ENCODE measurements at places on chromosomes 12 and 14. TPM values are rescaled to one million over a fixed set of nuclear protein-coding genes. Genes with fewer than 3 reads are reported as not detected.

The MMP19 gene
- total RNA-seq: 3.4 TPM

The SLCO1C1 gene
- 0.94 TPM for total RNA-seq

The AKAP5 gene
- 0.16 TPM for total RNA-seq

The ZDHHC22 gene
- not detected for total RNA-seq

The ARHGEF40 gene
- total RNA-seq: 21.2 TPM

The CELA1 gene
- total RNA-seq: not detected

The RHOJ gene
- 13.5 TPM for total RNA-seq

The HNF1A gene
- not detected for total RNA-seq

The PZP gene
- 1.3 TPM for total RNA-seq

The CCDC198 gene
- not detected for total RNA-seq

DNA sequence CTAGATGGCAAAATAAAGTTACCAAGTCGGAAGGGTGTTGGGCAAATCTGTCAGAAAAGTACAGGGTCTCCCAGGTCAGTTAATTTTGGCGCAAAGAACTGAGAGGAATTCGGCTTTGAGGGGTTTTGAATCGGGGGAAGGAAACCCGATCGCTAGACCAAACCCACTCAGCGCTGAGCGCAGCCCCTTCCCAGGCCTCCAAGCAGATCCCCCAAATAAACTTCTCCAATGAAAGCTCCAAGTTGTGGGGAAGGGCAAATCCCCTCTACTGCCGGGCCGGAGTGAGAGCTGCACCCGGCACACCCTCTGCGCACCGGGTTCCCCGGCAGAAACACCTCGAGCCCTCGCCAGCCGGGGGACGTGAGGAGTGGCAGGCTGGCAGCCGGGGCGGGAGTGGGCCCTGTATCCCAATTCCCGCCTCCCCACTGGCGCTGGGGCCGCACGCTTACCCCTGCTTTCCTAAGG, 441 bp downstream of the E2F7 start:
- DNase-seq: no peak

DNA sequence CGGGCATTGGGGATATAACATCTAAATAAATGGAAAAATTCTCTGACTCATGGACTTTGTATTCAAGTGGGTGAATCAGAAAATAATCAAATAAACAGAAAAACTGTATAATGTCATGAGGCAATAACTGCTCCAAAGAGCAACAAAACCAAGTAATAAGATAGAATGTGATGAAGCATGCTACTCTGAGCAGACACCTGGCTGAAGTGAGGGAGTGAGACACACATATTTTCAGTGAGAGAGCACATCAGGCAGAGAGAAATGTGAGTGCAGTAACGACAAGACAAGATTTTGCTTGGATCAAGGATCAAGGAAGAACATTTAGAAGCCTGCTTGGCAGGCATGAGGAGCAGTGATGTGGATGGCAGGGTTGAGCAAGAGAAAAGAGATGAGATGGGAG, 75.8 kb upstream of the CCDC91 start:
- DNase-seq: no peak

DNA sequence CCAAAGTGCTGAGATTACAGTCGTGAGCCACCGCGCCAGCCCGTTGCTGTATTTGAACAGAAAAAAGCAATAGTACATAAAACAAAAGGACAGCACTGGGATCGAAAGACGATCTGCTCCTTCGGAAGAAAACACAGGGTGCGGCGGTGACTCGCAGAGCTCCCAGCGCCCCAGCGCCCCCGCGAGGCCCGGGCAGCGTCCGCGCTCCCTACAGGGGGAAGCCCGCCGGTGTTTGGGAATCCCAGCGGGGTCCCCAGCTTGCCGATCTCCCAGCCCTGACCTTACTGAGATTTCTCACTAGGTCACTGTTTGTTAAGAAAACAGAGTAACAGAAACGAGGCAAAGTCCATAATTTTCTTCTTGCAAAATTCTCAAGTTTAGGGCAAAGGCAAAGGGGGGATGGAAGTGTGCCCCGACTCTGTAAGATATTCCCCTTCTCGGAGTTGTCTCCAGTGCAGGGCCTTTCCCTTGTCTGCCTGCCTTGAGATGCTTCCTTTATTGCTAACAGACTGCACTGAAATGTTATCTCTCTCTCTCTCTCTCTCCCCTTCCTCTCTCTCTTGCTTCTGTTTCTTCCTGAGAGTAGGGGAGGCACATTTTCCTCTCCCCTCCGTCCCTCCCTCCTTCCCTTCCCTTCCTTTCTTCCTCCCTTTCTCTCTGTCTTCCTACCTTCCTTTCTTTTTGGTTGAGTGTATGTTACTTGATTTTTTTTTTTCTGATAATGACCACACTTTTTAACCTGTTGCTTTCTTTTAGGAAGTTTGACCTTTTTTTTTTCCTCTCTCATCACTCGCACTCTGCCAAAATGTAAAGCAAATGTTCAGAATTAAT, 91.9 kb downstream of the TMEM30B start:
- DNase-seq: peak; percentile 68

DNA sequence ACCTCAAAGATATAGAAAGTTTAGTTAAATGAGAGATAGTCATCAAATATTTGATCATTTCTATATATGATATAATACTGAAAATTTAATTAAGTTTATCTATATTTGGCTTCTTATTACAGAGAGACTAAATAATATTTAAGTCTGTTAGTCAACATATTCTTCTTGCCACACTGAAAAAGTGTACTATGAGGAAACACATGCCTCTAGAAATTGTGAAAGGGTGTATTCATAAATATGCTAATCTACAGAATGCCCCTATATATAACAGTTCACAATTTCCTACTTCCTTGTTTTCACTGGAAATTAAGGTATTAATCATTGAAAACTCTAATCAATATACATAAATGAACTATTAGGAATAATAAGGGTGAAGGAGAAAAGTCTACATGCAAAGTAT, 31.4 kb upstream of the ETV6 start:
- DNase-seq: no peak

DNA sequence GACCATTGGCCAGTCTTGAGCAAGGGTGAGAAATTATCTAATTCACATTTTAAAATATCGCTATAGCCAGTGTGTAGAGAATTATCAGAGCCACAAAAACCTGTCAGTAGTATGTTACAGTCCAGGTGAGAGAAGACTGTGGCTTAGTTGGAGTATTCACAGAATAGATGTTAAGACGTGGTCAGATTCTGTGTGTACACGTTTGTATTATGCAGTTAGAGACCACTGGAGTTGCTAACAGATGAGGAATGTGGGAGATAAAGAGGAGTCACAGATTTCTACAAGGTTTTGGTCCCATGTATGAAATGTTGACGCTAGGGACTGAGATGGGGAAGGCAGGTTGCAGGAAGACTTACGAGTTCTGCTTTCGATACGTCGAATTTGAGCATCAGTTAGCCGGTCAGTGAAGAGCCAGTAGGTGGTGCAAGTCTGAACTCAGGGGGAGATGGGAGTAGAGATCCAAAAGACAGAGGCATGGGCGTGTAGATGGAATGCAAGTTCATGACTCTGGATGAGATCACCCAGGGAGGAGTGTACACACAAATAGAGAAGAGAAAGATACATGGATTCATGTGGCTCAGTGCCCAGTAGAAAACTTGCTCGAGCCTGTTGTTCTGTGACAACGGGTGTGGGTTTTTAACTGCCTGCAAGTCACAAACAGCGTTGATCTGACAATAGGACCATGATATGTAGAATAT, 114.8 kb upstream of the FLRT2 start:
- peak; percentile 33 for DNase-seq

GRCh38 chr12:65602610-65603295, 221.5 kb upstream of the HMGA2 start:
- DNase-seq: peak; percentile 75

GRCh38 chr12:39990122-39991101, 115.5 kb downstream of the SLC2A13 start:
- peak; percentile 58 for DNase-seq

DNA sequence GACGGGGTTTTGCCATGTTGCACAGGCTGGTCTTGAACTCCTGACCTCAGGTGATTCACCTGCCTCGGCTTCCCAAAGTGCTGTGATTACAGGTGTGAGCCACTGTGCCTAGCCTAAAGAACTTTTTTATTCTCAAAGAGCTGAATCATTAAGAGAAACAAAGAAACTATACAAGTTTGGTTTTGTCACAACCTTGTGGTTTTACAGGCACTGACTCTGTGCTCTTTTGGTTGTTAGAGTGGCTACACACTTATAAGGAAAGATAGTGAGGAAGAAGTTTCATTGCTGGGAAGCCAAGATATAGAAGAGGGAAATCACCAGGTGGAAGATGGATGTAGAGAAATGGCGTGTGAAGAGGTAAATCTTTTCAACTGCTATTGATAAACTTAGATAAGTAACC, 10.1 kb upstream of the DNAH10 start:
- no peak for DNase-seq

- DNase-seq: peak; percentile 74
These were observed 13.4 kb downstream of the BTBD6 start for GRCh38 chr14:105261781-105262180.

DNA sequence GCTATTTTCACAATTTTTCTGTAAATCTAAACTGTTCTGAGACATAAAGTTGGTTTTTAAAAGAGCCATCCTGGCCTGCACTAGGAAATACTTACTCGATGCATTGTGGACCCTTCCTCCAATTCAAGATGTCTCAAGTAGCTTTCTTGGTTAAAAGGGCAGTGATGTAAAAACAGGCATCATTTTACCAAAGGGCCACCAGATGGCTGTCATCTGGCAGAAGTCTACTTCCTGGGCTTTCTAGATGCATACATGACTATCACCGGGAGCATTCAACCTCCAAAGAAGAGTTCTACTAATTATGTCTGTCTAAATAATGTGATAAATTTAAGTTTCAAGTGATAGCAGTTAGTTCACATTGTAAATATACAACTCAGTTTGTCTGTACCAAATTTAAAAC, 96.8 kb upstream of the FRMD6 start:
- DNase-seq: no peak

DNA sequence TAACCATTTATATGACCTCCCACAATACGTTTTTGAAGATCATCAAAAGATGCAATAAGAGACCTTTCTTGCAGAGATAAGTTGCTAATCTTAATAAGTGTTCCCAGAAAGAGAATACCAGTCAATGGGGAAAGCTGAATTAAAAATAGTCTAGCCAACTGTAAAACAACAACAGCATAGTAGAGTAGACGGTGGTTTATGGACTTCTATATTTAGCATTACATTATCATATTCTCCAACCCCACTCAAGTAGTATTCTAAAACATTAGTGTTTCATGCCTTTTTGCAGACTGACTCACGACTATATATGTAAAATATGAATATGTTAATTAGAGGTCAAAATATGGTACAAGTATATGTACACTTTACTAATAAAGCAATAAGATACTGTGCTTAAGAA, 218.9 kb downstream of the MED13L start:
- no peak for DNase-seq

DNA sequence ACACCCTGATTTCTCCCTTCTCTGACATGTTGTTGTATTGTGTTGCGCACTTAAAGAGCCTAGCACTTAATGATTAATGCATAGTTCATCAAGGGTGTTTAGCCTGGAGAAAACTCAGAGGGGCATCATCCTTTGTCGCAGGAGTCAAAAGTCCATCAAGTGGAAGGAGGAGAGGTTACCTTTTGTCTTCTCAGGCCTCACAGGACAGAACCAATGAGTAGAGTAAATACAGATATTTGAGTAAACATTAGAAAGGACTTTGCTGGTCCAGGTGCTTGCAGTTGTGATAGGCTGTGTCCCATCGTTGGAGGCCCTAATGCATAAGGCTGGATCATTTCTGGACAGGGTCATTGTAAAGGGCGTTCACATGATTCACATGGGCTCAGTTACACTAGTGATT, 430.9 kb downstream of the PCNX1 start:
- no peak for DNase-seq

- DNase-seq: no peak
These were observed 275.2 kb upstream of the CRY1 start for GRCh38 chr12:107368586-107368985.

- no peak for DNase-seq
These were observed 107.1 kb downstream of the SLC6A15 start for GRCh38 chr12:84805474-84805858.

GRCh38 chr12:104779134-104779533, 179.0 kb downstream of the SLC41A2 start:
- DNase-seq: no peak

DNA sequence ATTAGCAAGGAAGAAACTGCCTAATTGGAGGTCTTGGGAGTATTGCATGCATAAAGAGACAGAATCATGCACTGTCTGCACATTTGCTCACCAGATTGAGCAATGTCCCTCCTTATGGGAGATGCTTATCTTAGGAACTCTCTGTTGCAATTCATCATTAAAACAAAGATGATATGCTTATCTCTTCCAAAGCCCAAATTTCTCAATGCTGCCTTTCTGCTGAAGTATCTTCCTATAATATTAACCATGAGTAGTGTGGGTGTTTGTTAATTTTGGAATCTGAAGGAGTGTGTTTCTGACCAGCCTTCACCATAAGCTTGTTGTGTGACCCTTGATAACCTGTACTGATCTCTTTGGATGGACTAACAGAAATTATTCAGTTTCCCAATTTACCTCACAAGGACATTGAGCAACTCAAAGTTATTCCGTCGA, 1257.6 kb upstream of the FLRT2 start:
- no peak for DNase-seq

Data from Right ventricle myocardium superior (tissue), 1 donor.